Stimulated activated CD4-positive, alpha-beta T cell treated with anti-CD3 and anti-CD28 coated beads, Interleukin-12 subunit alpha, Interleukin-12 subunit beta, amount 100 ng/mL, for 48 hours (primary cell): ENCODE measurements at places on chromosomes 13 and 19.

GRCh38 chr19:37007587-37008220 lies 70.5 kb upstream of the ZNF420 start:
- DNase-seq = peak; percentile 12

- DNase-seq = no peak
Measured at GRCh38 chr13:31110617-31111016, 51.1 kb downstream of the HSPH1 start.

DNA sequence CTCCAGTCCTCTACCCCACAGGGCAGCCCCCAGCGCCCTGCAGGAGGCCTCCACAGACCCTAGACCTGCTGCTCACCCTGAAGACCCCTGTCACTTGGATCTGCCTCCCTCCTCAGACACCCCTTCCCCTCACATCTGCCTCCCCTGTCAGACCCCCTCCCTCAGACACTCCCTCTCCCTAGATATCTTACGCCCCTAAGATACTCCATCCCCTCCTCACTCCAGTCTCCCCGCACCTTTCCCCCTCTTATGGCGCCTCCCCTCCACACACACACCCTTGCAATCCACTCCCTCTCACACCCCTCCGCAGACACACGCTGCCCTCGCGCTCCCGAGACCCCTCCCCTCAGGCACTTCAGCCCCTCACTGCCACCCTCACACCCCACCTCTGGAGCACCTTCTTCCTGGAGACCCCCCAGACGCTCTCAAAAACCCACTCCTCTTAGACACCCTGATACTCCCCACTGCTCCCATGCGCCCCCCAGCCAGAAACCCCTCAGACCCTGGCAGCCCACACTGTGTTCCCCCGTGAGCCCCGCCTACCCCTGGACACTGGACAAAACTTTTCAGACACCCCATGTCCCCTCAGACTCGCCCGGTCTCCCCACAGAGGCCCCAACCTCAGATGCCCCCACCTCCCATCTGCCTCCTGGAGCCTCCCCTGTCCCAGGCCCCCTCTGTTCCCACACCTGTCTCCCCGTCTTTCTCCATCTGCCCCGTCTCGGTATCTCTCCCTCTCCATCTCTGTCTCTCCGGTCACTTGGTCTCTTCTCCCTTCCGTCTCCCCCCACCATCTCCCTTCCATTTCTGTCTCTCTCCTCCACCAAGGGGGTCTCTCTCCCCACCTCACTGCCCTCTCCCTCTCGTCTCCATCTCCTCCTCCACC lies 14.5 kb downstream of the ERFL start:
- no peak for DNase-seq

DNA sequence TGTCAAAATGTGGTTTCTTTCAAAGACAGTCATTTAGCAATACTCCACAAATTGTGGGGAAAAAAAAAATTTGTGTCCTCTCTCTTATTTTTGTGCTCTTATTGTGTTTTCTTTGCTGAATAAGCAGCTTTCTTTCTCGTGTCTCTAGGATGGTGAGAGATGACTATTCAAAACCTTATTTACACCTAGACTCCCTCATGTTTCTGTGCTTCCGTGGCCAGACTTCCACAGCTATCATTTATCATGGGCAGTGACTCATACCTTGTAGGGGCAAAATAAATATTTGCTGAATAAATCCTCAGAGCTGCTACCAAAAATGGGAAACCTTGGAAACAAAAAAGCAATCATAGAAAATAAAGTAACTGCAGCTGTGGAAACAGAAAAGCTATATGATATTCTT lies 204.9 kb upstream of the MIR17HG start:
- DNase-seq = no peak

DNA sequence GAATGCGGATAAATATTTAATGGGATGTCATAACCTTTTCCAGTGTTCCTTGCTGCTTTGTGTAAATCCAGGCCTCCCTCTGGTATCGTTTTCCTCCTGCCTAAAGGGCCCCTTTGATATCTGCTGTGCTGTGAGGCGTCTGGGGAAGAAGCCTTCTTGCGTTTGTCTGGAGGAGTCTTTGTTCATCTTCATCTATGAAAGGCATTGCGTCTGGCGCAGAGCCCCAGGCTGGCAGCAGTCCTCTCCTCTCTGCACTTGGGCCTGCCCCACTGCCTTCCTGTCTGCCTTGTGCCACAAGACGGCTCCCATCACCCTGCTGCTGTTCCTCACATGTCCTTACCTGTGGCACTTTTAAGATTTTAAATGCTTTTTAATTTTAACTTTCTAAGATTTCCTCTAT lies 9.8 kb downstream of the PROZ start:
- no peak for DNase-seq

GRCh38 chr19:35211545-35212230 lies 16.9 kb downstream of the FAM187B start:
- peak; percentile 34 for DNase-seq

GRCh38 chr13:97125810-97126738 lies 96.1 kb upstream of the MBNL2 start:
- no peak for DNase-seq

- no peak for DNase-seq
Measured at GRCh38 chr19:2057484-2058469, 6.7 kb upstream of the MKNK2 start.

DNA sequence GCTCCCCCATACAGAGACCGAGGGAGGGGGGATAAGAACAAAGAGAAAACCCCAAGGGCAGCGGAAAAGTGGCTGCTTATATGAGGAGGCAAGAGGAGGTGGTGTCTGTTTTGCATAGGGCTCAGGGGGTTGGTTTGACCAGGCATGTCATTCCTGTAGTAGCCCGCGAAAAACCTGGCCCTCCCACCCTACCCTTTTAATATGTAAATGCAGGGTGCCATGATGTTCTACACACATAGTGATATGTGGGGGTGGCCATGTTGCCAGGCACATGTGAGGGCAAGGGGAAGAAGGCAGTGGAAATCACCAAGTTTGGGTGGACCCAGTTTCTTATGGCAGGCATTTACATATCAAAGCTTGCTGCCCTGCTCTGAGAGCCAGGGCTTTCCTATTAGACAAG lies 203.5 kb upstream of the UBL3 start:
- DNase-seq = no peak

GRCh38 chr19:11168568-11168967 lies 13.0 kb upstream of the SPC24 start:
- DNase-seq = no peak

DNA sequence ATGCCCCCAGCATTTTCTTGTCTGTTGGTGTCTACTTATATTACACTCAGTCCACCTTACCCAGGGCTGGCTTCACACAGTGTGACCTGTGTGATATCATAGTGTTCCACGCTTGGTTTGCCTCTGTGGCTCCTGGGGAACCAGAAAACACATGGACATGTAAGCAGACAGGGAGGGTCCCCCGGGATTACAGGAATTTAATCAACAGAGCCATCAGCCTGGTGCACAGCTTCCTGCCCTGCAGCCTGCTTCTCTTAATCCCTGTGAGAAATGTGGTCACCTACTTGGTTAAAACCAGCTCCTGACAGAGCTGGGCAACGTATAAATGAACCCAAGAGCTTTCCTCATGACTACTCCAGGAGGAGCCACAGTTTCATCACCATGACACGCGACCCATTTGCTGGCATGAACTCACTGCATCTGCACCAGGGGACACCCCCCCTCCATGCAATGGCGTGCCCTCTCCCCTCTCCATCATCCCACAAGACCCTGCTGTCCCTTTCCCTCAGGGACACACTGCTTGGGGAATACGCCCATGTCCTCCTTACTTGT lies 152.1 kb downstream of the UQCRFS1 start:
- DNase-seq = no peak

- no peak for DNase-seq
Measured at GRCh38 chr13:23129331-23129730, 51.4 kb upstream of the SGCG start.

DNA sequence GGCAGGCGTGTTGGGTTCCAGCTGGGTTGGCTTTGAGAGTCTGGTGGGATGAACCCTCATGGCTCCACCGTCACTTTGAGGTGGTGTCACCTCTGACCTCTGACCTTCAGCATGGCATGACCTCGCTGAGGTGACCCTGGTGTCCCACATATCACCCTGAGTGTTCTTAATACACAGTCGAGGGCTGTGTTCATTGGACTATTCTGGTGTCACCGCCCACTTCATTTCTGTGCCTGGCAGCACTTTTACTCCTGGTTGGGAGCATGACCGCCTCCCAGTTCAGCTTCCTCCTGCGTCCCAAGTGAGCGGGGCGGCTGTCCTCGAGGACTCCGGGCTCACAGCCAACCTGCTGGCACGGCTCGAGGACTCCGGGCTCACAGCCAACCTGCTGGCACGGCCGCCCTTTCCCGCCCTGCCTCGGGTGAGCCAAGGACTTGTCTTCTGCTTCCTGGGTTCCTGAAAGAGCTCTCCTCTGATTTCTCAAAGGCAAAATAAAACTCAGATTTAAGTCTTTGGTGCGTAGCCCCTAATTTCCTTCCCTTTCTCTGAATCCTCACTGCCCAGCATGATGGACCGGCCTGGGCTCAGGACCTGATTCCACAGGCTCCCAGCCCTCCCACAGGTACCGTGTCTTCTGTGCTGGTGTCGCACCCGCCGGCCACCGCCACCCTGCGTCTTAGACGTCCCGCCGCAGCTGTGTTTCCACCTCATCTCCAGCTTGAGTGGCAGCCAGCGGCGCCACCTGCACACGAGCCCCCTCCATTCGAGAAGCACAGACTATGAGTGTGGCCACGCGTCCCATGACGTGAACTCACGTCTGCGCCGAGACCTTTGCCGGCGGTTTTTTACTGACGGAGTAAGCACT lies 10.4 kb downstream of the ATP4B start:
- DNase-seq = no peak

DNA sequence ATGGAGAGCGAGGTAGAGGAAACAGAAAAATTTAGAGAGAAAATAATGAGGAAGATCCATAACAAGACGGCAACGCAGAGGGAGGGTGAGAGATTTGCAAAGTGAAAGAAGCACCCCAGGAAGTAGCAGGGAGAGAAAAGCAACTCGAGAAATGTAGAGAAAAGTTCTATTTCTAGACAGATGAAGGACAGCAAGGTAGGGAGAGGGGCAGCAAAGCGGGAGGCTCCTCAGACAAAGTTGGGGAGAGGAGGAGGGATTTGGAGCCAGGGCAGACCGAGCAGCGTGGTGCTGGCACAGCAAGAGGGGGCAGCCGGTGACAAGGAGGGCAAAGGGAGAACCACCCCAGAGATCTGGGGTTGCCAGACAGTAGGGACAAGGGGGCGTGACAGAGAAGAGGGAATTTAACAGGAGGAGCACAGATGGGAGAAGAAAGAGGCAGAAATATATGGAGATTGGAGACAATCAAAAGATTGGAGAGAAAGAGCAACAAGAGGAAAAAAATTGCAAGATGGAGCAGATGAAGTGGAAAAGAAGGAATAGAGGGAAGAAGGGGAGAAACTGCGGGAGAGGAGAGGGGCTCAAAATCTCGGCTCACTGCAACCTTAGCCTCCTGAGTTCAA lies 989 bp downstream of the ZNF766 start:
- DNase-seq = no peak
